H54 (cell line): ENCODE measurements at places on chromosomes 13 and 19.

- DNase-seq = no peak
These were observed 10.8 kb upstream of the PRKD2 start for GRCh38 chr19:46727757-46728156.

DNA sequence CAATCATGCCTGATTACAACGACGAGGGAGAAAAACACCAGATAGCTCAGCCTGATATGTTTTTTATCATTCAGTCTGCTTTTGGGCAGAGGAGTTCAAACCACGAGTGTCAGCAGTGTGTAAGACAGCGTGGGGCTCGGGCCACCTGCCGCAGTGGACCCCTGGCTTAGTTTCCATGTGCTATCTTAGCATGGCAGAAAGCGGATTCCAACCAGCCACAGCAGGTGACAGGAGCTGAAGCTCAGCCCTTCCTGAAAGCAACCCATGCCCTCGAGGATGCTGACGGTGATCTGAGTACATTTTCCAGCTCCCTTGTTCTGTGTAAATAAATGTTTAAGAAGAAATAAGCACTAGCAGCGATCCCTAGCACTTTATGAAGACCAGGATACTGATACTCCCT lies 32.2 kb upstream of the MBNL2 start:
- DNase-seq = no peak

DNA sequence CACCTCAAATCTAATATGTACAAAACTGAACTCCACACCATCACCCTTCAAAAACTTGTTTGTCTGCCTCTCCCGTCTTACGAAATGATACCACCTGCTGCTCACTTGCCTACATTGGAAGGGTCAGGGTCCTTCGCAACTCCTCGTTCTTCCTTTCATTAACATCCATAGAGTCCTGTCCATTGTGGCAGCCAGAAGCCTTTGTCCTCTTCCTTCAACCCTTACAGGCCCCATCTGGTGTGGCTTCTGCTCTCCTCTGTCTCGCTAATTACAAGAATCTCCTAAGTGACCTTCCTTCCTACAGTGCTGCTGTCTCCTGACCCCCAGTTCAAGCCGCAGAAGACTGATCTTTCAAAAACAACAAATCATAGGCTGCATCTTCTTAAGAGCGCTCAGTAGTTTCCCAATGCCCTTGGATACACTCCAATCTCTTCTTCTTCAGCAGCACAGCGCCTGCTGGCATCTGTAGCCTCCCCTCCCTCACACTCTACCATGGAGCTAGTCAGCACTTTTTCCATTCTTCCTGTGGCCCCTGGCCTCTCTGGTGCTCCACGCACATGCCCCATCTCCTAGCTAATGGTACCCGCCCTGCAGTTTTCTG lies 382.7 kb downstream of the LIG4 start:
- no peak for DNase-seq

GRCh38 chr13:31267126-31267784 lies 67.5 kb downstream of the B3GLCT start:
- no peak for DNase-seq

DNA sequence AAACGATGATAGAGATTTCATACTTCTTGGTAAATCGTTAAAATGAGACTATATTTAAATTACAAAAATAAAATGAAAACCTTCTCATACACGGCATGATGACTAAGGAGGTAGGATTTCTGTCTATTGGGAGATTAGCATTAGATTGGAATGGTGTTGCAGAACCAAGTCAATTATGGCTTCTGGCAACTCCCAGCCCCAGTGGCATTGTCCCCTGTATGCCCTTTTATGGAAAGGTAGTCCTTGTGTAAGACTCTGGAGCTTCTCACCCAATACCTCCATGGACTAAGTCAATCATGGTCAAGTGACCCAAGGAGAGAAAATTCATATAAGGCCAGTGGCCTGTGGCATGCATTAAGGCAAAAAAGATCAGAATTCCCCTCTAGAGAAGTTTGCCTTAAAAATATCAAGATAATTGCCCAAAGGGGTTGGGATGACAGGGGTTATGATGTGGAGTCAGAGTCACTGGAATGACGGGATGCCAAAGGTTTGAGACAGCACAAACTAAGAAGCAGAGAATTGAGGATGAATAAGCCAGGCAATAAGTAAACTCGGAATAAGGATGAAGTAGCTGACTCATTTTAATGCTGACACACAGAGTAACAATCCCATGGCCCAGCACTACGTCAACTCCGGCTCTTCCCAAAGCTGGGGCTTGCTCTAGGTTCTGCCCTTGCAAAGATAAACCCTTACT lies 57.8 kb upstream of the POSTN start:
- peak; percentile 12 for DNase-seq

DNA sequence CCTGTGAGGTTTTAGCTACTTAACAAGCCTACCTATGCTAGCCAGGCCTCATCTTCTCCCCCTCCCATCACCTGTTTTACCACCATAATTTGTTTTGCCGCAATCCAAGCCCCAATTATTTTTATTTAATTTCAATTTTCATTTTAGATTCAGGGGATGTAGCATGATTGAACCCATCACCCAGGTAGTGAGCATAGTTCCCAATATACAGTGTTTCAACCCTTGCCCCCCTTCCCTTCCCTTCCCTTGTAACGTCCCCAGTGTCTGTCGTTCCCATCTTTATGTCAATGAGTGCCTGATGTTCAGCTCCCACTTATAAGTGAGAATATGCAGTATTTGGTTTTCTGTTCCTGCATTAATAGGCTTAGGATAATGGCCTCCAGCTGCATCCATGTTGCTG lies 885.0 kb downstream of the UQCRFS1 start:
- DNase-seq = no peak

DNA sequence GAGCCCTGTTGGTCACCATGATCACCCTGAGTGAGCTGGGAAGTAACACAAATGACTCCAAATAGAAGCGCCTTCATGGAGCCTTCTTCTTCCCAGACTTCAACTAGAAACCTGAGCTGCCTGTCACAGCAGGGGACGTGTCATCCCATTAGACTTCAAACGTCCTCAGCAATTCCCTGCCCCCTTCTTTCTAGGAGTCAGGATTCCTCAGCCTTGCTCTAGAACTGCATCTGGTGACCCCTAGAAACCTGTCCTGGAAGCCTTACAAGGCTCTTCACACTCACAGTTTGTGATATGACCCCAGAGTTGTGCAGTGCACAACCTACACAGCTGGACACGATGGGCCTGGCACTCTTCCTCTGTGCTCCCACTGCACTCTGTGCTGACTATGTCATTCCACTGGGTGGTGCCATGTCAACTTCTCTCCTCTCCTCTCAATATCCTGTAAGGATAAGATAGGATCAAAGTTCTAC lies 23.6 kb upstream of the TTYH1 start:
- no peak for DNase-seq

DNA sequence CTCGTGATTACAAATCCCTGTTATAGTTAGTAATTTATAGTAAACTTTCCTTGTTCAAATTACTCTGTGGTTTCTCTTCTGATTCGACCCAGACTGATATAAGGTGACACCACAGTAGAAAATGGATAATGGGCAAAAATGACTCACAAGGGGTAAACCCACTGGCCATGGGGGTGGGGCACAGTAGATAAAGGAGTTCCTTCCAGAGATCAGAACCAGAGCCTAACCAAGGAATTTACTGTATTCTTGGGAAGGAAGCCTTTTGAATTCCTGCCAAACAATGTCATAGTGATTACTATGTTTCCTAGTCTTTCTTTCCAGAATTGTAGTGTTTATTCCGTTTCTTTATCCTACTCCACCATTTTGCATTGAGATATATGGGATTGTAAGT lies 21.9 kb downstream of the MIR17HG start:
- DNase-seq = no peak

DNA sequence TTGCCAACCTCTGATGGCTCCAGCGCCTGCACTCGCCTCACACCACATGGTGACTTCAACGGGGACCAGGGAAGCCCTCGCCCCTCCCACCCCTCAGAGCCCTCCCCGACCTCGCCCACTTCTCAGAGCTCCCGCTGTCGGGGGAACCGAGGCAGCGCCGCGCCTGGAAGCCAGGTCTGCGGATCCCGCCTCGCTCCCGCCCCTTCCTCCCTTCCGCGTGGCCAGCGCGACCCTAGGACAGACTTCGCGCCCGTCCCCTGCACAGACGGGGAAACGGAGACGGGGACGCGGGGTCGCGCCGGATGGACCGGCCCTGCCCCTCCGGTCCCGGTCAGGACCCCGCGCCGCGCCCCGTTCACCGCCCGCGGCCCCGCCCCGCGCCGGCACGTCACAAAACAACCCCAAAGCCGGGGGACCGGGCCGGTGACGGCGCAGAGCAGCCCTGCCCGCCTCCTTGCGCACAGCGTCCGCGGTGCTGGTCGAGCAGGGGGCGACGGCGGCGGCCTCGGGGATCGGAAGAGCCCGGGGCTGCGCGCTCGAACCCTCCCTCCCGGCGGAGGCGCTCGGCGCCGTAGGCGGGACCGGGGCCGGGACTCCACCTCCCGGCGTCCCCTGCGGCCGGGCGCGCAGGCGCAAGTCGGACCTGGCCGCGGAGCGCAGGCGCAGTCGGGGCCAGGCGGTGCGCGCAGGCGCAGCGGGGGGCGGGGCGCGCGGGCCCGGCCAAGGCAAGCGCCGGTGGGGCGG lies 379 bp upstream of the CDC34 start:
- DNase-seq = peak; percentile 95

- DNase-seq = no peak
These were observed at the start of gene MEDAG for GRCh38 chr13:30905932-30906383. Gene MEDAG (plus strand): TSS chr13:30906271. CDS start chr13:30906516, 245 bp downstream.

DNA sequence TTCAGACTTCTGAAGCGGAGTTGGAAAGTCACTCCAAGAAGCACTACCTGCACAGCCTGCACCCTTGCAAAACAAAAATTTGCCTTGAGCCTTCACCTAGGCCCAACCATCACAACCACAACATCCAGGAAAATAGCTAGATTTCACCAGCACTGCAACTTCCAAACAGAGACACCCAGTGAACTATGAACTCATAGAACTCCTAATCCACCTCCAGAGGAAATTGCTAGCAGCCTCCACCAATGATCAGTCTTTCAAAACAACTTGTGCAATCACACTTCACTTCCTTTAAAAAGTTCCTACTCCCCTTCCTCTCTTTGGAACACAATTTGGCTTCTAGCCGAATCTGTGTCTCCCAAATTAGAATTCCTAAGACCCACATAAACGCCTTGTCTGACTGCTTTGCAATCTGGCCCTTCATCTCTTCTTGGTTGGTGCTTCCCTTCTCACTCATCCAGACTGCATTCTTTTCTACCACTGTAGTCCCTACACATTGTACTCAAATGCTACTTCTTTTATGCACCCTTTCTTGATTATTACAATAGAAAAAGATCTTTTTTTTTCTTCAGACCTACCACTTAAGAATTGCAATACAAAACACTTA lies 489.2 kb upstream of the ARGLU1 start:
- DNase-seq = no peak

- no peak for DNase-seq
These were observed 13.9 kb upstream of the GNA11 start for GRCh38 chr19:3080286-3080685.

GRCh38 chr13:60411464-60411863 lies 14.4 kb downstream of the TDRD3 start:
- no peak for DNase-seq

- no peak for DNase-seq
These were observed 5.2 kb downstream of the AKT2 start for GRCh38 chr19:40279761-40280607.

GRCh38 chr13:29384466-29384865 lies 211.0 kb downstream of the SLC7A1 start:
- DNase-seq = no peak

- DNase-seq = no peak
These were observed 338.6 kb downstream of the KCNRG start for GRCh38 chr13:50353651-50354415.

- DNase-seq = no peak
These were observed 31.5 kb upstream of the SLC15A1 start for GRCh38 chr13:98783856-98784478.

DNA sequence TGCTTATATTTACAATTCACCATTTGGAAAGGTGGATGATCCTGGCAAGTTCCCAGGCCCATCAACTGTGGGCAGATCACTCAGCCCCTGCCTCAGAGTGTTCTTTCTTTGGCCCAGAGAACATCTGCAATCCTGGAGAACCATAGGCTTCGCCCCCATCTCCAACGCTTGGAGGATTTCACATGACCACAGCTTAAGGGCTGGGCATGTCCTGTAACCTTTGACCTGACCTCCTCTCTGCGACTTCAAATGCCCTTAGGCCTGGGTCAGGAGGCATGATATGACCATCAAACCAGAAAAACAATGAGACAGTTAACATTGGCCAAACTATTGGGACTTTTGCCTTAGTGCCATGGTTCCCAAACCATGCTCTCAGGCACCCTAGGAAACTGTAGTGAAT lies 7.2 kb upstream of the MBNL2 start:
- no peak for DNase-seq

- no peak for DNase-seq
These were observed 124.9 kb downstream of the CRYL1 start for GRCh38 chr13:20400774-20401173.

DNA sequence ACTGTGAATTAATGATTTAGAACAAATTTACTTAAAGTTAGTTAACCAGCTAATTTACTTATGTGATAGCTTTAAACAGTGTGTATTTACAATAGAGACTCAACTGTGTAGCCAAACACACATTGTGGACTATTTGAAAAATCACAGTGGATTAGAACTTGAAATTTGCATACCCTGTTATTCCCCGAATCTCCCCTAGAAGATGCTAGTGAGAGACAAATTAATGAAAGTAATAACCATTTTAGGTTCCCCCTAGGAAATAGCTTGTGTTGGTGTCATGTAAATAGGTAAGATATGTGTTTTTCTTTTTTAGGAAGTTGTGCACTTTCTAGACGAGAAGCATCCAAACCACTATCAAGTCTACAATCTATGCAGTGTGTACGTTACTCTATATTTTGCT lies 98.5 kb downstream of the C1QTNF9 start:
- no peak for DNase-seq

- no peak for DNase-seq
These were observed 393.6 kb downstream of the GPC5 start for GRCh38 chr13:91792054-91792453.

GRCh38 chr19:49447485-49448431 lies 3.9 kb downstream of the PIH1D1 start:
- DNase-seq = no peak

GRCh38 chr13:94784066-94784465 lies 71.7 kb upstream of the SOX21 start:
- no peak for DNase-seq

- no peak for DNase-seq
These were observed at the start of gene A1BG for GRCh38 chr19:58352760-58353671. Gene A1BG (minus strand): TSS chr19:58353492. CDS start chr19:58353437, 55 bp downstream.

DNA sequence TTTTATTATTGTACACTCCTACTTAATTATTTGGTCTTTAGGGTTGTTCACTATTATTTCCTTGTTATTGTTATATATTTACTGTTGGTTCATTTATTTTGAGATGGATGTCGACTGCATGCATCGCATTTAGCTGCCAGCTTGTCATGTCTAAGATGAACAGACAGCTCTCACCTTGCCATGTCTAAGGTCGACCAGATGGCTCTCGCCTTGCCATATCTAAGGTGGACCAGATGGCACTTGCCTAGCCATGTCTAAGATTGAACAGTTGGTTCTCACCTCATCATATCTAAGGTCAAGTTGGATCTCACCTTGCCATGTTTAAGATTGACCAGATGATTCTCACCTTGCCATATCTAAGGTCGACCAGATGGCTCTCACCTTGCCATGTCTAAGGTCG lies 1440.9 kb downstream of the UQCRFS1 start:
- DNase-seq = no peak

GRCh38 chr13:58300224-58300623 lies 668.7 kb downstream of the PCDH17 start:
- DNase-seq = no peak
